ENCODE measurements at places on chromosomes 2 and 18.

DNA sequence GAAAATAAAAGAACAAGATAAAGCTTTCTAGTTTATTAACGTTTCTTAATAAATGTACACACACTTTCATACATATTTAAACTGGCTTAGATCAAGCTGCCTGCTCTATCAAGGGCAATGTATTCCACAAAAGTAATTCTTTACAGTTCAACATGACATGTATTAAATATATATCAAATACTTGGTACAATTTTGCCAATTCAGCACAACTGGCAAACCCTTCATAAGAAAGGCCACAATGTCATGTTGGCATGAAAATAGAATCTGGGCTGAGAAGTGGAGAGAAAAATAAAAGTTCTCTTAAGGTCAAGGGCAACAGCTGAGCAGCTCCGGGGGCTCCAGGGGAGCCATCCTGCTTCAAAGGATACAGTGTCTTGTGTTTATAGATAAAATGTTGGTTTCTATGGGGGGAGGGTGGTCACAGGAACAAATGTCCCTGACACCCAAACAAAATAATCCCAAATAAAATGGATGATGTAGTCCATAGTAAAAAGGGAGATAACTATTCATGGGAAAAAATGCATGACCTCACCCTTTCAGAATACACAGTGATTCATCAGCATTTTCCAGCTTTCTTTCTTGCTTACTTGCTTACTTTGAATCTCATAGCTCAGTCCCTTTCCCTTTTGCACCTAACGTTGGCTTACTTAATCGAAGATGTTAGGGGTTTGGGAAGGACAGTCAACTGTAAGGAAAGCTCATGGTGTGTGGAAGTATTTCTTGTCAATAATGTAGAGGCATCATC is 494.9 kb downstream of the NYAP2 start:
- DNase-seq, result no peak

DNA sequence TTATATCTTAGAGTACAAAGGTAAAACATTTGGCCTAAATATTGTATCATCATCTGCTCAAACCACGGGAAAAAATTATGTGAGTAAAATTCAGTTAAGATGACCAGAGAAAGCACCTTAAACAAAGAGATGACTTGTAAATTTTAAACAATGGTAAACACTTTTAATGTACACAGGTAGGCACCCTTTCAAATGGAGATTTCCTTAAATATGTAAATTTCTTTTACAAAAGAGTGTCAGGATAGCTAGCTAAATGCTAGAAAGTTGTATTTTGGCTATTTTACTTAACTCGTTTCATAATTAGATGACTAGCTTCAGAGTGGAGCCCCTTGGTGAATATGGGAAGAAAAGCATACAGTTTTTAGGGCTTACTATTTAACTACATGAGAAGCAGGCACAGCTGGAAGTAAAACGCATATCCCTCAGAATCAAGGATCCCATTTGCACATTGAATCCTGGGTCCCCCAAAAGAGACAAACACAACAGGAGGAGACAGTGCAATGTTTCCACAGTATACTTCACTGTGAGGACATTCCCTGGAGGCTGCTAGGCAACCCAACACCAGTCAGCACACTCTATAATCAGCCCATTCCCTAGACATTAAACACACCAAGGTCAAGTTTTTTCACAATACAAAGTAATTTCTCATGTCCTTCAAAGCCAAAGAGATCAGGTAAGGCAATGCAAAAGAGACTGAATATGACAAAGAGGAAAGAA is 1154.4 kb downstream of the DPP10 start:
- no peak for DNase-seq

DNA sequence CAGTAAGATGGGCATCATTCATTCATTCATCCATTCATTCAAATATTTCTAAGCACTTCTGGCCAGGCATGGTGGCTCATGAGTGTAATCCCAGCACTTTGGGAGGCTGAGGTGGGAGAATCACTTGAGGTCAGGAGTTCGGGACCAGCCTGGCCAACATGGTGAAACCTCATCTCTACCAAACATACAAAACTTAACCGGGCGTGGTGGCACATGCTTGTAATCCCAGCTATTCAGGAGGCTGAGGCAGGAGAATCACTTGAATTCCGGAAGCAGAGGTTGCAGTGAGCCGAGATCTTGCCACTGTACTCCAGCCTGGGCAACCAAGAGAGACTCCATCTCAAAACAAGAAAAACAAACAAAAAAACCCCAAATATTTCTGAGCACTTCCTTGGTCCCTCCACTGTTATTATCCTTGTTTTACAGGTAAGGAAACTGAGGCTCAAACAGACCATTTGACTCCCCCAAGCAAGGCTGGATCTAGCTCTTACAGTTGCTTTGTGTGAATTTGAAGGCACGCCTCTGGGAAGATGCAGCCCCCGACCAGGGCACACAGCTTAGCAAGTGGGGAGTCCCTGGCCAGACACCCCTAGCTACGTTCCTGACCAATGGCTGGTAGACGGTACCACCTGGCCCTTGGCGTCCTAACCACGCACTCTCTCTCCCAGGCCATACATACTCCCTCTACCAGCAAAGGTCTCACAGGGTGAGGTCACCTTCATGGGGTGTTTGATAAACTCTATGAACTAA is 50.6 kb upstream of the ODC1 start:
- DNase-seq, result no peak

- no peak for DNase-seq
Observed at GRCh38 chr2:230974096-230974913, 21.6 kb upstream of the SPATA3 start.

DNA sequence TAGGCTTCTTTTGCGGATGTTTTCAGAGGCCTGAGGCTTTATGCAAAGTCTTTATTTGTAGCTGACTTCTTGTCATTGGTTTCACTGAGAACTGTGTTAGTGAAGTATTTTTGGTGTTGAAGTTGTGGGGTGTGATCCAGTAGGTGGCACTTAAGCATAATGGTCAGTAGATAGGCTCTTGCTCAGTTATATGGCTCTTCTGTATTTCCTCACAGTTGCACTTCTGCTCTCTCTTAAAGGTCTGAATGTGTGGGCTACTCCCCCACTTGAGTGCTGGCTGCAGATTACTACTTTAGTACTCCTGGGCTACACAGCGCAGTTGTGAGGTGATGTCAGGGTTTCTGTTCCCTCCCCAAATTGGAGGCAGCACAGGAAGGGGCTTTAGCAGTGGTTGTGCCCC is 133.8 kb upstream of the SCN7A start:
- no peak for DNase-seq

- DNase-seq, result no peak
Observed at GRCh38 chr2:70553334-70553583, 367 bp downstream of the TGFA start.

DNA sequence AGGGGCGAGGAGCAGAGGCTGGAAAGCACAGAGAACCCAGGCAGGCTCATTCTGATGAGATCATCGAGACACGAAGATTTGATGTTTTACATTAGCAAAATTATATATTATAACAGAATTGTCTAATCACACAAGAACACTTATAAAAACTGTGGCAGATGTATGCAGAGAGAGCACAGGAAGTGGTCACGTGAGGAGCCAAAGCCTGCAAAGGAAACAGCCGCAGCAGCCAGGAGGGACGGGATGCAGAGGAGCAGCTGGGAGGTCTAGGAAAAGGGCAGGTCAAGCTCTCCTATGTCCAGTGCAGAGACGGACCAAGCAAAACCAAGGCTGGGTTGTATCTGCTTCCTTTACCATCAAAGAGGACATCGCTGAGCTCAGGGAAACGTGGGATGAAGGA is 355.1 kb upstream of the MYT1L start:
- no peak for DNase-seq

GRCh38 chr2:234678711-234679110 is 181.8 kb upstream of the ARL4C start:
- peak; percentile 22 for DNase-seq

DNA sequence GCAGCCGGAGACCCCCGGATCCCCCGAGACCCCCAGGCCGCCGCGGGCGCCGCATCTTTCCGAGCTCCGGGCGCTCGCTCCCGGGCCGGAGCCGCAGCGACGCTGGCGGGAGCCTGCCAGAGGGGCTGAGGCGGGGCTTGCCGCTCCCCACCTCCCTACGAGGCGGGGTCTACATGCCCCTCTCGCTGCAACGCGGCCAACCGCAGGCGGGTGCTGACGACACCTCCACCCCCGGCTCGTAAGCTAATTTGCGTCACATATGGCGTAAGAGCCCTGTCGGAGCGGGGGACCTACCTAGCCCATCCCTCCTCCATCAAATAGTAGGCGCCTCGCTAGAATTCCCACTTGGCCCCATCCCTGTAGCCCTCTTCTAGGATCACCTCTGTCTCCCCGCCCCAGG is at the start of gene PTPRN:
PTPRN (minus strand) TSS at position 124 of the 400 bp plus-strand sequence; CDS start at position 55, 69 bp downstream.
- DNase-seq, result peak; percentile 76

DNA sequence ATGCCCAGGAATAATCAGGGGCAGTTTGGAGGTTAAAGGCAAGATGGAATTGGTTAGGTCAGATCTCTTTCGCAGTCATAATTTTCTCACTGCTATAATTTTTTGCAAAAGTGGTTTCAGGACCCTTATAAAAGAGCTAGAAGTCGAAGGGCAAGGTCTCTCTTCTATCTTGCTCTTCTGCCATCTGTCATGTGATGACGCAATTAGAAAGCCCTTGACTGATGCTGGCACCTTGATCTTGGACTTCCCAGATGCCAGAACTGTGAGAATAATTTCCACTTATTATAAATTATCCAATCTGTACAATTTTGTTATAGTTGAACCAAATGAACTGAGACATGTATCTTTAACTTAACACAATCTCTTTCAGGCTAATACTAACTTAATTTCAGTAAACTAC is 6.3 kb upstream of the RALBP1 start:
- DNase-seq, result peak; percentile 27

DNA sequence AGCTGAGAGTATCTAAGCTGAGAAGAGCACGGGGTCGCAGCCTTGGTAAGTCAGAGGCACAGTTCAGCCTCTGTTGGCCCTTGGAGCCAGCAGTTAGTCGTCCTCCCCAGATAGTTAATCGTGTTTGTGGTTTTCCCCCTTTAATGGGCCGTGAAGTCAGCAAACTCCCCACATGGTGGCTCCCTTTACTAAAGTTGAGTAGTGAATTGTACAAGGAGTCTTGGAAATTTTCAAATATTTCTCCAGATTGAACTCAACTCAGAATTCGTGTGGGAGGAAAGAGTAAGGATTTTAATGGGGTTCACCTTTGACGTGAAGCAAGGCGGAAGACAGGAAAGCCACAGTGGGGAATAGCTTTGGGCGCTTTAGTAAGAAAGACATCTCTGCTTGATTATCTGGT is 2.4 kb upstream of the ADCYAP1 start:
- DNase-seq, result peak; percentile 39

DNA sequence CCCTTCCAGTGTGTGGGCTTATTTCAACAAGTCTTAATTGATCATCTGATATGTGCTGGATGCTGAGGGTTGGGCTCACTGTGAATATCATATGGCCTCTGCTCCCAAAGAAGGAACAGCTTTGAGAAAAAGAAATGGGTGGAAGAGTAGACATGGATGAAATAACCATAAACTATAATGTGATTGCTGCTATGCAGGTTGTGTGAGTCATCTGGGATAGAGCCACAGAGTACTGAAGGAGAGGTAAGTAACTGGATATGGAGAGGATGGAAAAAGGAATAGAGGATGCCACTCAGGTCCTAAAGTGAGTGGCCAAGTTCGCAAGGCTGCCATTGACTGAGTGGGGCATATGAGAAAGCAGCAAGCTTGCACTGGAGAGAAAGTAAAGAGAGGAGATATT is 8.7 kb upstream of the DSG2 start:
- no peak for DNase-seq

DNA sequence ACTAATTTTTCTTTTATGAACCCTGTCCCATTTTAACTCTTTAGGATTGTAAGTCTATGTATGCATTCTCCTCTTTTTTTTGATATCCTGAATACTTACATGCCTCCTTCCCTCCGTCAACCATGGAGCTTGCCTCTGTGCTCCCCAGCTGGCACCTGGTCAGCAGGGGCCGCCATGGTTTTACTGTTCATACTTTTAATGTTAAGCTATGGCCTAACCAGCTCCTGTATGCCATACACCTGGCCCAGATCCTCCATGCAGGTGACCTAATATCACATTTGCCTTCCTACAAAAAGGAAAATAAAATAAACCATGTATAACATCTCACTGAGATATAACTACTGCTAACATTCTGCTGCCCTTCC is 283.1 kb upstream of the TRIB2 start:
- no peak for DNase-seq

DNA sequence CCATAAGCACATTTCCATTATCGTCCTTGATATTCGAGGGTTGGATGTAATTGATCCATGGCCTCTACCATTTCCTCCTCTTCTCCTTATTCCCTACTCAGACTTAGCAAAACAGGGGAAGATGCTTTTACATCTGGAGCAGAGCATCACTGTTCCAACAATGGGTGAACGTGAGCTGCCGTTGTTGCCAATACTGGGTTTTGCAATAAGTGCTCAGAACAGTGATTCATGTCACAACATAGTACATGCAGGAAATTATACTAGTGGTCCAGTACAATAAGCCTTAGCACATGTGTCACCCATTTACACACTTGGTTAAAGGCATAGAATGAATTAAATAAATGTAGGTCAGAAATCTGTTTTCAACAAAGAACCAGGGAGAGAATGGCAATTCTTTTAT is 112.4 kb downstream of the DCC start:
- DNase-seq, result no peak

DNA sequence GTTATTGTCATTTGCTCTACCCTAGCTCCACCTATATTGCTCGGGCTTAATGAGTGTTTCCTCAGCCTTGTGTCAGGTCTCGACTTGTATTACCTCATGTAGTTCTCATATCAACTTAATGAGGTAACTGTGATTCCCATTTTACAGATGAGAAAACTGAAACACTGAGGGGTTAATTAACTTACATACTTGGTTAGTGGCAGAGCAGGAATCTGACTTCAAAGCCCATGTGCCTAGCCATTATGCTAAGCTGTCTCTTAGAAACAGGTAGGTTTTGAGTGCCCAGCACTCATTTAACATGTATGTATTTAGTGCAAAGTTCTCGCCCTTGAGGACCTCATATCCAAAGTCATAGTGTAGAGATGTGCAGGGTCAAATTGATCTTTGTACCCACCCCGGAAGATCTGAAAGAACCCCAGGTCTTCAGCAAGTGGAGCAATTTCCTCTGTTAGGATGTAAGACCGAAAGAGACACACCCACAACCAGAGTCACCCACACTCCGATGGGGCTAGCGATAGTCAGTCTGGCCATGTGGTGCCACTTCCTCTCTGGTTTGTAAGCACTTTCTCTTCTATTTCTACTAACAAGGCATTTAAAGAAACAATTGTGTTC is 121.0 kb upstream of the SLC39A10 start:
- no peak for DNase-seq

DNA sequence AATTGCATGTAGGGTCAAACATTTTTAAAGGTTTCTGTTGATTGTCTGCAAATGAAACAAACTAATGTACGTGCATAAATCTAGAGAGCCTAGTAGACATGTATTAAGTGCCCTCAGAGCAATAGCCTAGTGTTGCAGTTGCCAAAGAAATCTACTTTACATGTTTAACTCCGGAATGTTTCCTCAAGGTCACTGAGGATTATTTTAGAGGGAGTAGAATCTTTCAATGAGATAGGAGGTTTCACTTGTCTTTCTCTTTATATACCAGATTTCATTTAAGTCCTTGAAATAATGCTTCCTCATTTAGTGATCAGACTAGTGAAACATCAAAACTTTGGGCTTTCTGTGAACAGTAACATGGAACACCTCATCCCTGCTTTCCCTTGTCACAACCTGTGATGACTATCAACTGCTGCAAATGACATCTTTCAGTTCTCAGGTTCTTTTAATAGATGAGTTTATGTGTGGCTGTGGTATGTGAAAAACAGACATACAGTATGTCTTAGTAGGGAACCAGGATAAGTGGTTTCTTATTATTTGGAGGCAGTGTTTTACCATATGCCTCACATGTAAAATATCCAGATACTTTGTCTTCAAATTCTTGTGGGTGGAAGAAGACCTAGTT is 5.5 kb downstream of the UBE2E3 start:
- no peak for DNase-seq

- DNase-seq, result no peak
Observed at GRCh38 chr2:206979365-206979764, 40.0 kb downstream of the CPO start.

Measured in NCI-H2171 treated with DMSO at 0.1 percent for 48 hours (cell line).